HepG2 (cell line): ENCODE measurements at places on chromosomes 7 and 10. TPM values are rescaled to one million over a fixed set of nuclear protein-coding genes. Genes with fewer than 3 reads are reported as not detected.

GRCh38 chr10:34135515-34135914 lies 679.6 kb downstream of the PARD3 start:
- H3K27ac ChIP-seq: no peak overlapping the region
- H3K4me3 ChIP-seq: no peak overlapping the region
- H3K36me3 ChIP-seq: peaks cover 2% of the 10 kb centered on the region; the same call in 1 of the 2 replicates
- no peaks in the 10 kb centered on the region for H3K27me3 ChIP-seq

GRCh38 chr7:33733870-33734650 lies 171.3 kb upstream of the BMPER start:
- peaks cover 43% of the 10 kb centered on the region for H3K4me1 ChIP-seq
- H3K4me3 ChIP-seq: no peak overlapping the region
- no peaks in the 10 kb centered on the region for H3K27me3 ChIP-seq
- DNase-seq: no peak
- H3K27ac ChIP-seq: no peak overlapping the region
- H3K36me3 ChIP-seq: no peaks in the 10 kb centered on the region

DNA sequence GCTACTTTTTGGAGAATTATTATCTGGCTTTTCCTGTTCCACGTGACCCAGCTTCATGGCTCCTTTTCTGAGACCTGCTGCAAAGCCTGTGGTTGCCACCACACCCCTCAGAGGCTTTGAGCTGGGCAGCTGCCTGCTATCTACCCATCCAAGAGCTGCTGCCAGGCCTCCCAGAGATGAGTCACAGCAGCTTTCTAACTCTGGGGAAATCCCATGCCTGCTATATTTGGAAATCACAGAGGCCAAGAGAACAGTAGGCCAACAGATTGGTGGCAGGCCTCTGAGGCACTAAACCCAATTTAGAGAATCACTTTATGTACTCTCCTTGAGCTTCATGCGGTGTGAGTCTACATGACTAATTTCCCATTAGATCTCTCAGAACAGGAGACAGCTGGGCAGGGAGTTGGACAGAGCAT lies 35.2 kb downstream of the SGCE start:
- peaks cover 48% of the 10 kb centered on the region for H3K4me1 ChIP-seq
- peak overlapping the region; percentile 30 for H3K27ac ChIP-seq
- H3K4me3 ChIP-seq: no peak overlapping the region
- peaks cover 1% of the 10 kb centered on the region; the same call in 1 of the 2 replicates for H3K36me3 ChIP-seq
- no peaks in the 10 kb centered on the region for H3K27me3 ChIP-seq
- peak; percentile 82 for DNase-seq

Gene NT5C2
- total RNA-seq: 40.6 and 51.5 TPM in 2 replicates

DNA sequence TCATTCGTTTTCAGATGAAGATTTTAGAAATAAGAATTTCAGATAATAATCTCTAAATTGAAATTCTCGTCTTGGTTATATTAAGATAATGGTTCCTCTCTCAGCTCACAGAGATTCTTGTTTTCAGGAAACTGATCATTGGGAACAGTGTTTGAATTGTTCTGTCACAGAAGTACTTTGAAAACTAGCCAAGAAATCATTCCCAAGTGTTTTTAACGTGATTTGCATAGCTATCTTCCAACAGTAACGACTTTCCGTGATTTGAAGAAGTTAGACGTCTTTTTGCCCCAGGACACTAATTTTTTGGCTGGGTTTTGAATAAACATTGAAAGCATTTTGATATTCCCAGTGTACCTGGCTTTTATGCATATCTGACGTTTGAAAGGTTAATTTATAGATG lies 116.0 kb downstream of the CDCA7L start:
- H3K27me3 ChIP-seq: no peaks in the 10 kb centered on the region
- no peak for DNase-seq
- H3K36me3 ChIP-seq: no peaks in the 10 kb centered on the region
- H3K4me1 ChIP-seq: no peaks in the 10 kb centered on the region
- no peak overlapping the region for H3K4me3 ChIP-seq

DNA sequence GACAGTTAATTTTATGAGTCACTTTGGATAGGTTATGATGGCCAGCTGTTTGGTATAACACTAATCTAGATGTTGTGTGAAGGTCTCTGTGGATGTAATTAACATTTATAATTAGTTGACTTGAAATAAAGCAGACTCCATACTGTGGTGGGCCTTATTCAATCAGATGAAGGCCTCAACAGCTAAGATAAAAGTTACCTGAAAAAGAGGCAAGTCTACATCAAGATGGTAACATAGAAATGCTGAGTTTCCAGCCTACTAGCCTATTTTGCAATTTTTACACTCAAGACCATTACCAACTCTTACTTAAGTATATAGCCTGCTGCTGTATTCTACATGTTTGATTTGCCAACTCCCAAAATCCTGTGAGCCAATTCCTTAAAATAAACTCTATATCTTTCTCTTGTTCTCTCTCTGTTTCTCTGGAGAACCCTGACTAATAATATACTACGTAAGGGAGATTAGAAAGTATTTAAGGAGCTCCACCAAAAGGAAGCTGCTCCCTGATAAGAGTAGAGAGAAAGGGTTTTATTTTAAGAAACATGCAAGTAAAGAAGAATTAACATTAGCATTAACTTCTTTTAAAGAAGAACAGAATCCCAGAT lies 42.7 kb downstream of the ZNF438 start:
- H3K4me3 ChIP-seq: no peak overlapping the region
- no peaks in the 10 kb centered on the region for H3K27me3 ChIP-seq
- H3K36me3 ChIP-seq: no peaks in the 10 kb centered on the region
- no peak overlapping the region for H3K27ac ChIP-seq
- no peak for DNase-seq

Gene ERVW-1
- not detected in 2 replicates for total RNA-seq

- no peaks in the 10 kb centered on the region for H3K4me1 ChIP-seq
- H3K36me3 ChIP-seq: no peaks in the 10 kb centered on the region
- DNase-seq: no peak
- no peaks in the 10 kb centered on the region for H3K27me3 ChIP-seq
- H3K4me3 ChIP-seq: no peak overlapping the region
Measured at GRCh38 chr10:85618841-85619240, 747.8 kb downstream of the GRID1 start.

Gene ALKBH4
- total RNA-seq: 8.7 and 8.8 TPM in 2 replicates

Gene TAS2R5
- total RNA-seq: 0.65 and 1.7 TPM in 2 replicates

Gene C10orf95
- total RNA-seq: 0.07 TPM in 1 of 2 replicates, not detected in the other

- no peaks in the 10 kb centered on the region; the same call in 1 of the 2 replicates for H3K36me3 ChIP-seq
- no peak for DNase-seq
- peaks cover 18% of the 10 kb centered on the region for H3K4me1 ChIP-seq
- H3K27ac ChIP-seq: no peak overlapping the region
Measured at GRCh38 chr10:110200503-110200902, 6.9 kb upstream of the MXI1 start.

Gene TMEM196
- not detected in 2 replicates for total RNA-seq

GRCh38 chr10:93771354-93771753 lies 13.6 kb downstream of the LGI1 start:
- no peaks in the 10 kb centered on the region for H3K36me3 ChIP-seq
- no peak for DNase-seq
- no peak overlapping the region for H3K27ac ChIP-seq
- H3K27me3 ChIP-seq: no peaks in the 10 kb centered on the region
- no peak overlapping the region for H3K4me3 ChIP-seq

DNA sequence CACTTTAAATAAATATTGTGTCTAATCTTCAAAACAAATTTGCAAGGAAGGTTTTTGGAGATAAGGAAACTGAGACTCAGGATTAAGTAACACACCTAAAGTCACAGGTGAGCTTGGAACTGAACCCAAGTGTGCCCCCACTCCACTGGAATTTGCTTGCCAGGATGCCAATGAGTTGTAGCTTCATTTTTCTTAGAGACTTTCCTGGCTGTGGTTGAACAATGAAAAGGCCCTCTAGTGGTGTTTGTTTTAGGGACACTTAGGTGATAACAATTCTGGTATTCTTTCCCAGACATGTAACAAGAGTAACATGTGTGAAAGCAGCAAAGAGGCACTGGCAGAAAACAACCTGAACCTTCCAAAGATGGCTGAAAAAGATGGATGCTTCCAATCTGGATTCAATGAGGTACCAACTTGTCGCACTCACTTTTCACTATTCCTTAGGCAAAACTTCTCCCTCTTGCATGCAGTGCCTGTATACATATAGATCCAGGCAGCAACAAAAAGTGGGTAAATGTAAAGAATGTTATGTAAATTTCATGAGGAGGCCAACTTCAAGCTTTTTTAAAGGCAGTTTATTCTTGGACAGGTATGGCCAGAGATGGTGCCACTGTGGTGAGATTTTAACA lies 1.5 kb downstream of the IL6 start:
- no peak overlapping the region for H3K27ac ChIP-seq
- no peaks in the 10 kb centered on the region for H3K36me3 ChIP-seq
- H3K27me3 ChIP-seq: no peaks in the 10 kb centered on the region; the same call in 1 of the 2 replicates

Gene MUC12
- not detected in 2 replicates for total RNA-seq

Gene LRCH4
- total RNA-seq: 2.9 and 7.0 TPM in 2 replicates

Gene IDI2
- not detected in 2 replicates for total RNA-seq

DNA sequence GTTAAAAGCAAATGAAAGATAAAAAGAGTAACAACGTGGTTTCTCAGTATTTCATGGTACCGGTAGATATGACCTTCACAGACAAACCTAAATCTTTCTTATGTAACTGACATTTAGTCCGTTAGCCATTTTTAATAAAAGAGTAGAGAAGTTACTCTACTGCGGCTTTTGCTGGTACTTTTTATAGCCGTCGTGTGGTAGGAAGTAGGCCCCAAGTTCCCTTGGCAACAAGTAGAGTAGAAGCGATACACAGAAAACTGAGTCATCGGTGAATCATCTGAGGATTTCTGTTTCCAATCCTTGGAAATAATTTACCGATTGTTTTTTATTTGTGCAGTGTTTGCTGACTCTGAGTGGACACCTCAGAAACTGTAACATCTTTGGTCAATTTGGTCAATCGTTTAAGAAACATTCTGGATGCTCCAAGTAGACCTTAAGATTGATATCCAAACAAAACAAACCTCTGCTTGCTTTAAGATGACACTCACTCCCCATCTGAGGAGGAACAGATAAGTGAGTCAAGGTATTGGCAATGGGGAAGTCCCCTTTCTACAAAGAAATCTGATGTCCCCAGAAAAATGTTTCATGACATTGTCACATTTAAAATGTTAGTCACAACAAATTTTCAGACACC lies 63.9 kb upstream of the AHR start:
- H3K4me1 ChIP-seq: peaks cover 14% of the 10 kb centered on the region
- no peak overlapping the region for H3K4me3 ChIP-seq
- no peaks in the 10 kb centered on the region for H3K36me3 ChIP-seq
- DNase-seq: peak; percentile 32
- no peaks in the 10 kb centered on the region for H3K27me3 ChIP-seq

DNA sequence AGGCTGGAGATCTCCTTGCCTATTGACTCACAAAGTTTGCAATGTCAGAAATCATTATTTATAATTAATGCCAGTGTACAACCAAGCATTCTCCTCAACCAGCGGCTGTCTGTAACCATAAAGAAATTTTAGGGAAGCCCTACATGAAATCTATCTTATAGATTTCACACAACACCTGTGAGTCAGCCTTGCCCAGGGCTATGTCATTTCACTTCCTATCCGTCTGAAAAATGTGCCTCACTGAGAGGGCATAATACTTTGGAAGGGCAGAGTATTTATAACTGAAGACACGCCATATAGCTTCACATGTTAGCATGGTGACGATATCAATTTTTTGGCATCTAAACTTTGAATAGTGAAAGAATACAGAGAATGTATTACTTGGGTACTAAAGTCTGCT lies 296.6 kb upstream of the ETV1 start:
- no peaks in the 10 kb centered on the region for H3K36me3 ChIP-seq
- H3K27me3 ChIP-seq: no peaks in the 10 kb centered on the region
- no peak overlapping the region for H3K4me3 ChIP-seq
- H3K27ac ChIP-seq: no peak overlapping the region

- DNase-seq: no peak
- no peaks in the 10 kb centered on the region for H3K27me3 ChIP-seq
- H3K27ac ChIP-seq: no peak overlapping the region
- no peaks in the 10 kb centered on the region for H3K36me3 ChIP-seq
Measured at GRCh38 chr7:154473360-154473759, 421.2 kb downstream of the DPP6 start.

Gene NUTM2B
- total RNA-seq: 0.27 TPM in 2 replicates

DNA sequence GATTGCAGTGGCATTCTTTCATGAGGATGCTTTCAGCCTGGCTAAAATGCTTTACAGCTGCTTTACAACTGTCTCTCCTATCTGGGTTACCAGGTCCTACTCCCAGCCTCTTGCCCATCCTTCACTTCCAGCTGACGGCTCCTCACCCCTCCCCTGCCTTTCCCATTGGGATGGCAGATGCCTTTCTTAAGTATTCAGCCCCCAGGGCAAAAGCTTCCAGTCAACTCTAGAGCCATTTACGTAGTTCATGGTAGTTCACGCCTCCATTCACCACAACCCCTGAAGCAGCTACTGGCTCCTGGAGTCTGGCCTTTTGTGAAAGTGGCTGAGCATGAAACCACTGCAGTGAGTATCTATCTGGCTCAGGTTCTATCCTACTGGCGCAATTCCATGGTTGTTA lies 17.2 kb upstream of the BMPER start:
- H3K4me1 ChIP-seq: no peaks in the 10 kb centered on the region
- no peak overlapping the region for H3K27ac ChIP-seq
- peaks cover 35% of the 10 kb centered on the region; the same call in 2 of the 3 replicates for H3K27me3 ChIP-seq

DNA sequence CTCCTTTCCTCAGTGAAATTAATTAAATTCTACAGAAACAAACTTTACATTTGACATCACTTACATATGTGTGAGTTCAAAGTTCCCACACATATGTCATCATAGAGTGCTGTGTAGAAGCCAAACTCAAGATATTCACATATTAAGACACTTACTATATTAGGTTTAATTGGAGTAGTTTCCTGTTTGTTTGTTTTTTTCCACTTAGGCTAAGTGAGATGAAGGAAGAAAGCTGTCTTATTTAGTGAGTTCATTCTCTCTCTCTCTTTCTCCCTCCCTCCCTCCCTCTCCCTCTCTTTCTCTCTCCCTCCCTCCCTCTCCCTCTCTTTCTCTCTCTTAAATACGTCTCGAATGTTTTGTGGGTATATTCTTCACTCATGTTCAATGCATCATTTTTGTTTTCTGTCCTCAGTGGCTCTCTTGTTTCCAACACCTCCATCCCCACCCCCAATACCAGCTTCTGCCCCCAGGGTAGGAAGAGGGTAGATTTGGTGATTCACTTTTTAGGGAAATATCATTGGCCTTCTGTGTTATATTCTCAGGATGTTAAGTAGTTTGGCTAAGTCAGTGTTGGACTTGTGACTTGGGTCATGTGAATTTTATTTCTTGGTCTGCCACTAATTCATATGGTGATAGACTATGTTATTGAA lies 262.0 kb downstream of the FRMD4A start:
- H3K36me3 ChIP-seq: no peaks in the 10 kb centered on the region
- DNase-seq: no peak
- H3K4me3 ChIP-seq: no peak overlapping the region
- no peaks in the 10 kb centered on the region for H3K4me1 ChIP-seq
- no peaks in the 10 kb centered on the region; the same call in 1 of the 2 replicates for H3K27me3 ChIP-seq

Gene SVIL
- total RNA-seq: 4.8 and 12.1 TPM in 2 replicates

DNA sequence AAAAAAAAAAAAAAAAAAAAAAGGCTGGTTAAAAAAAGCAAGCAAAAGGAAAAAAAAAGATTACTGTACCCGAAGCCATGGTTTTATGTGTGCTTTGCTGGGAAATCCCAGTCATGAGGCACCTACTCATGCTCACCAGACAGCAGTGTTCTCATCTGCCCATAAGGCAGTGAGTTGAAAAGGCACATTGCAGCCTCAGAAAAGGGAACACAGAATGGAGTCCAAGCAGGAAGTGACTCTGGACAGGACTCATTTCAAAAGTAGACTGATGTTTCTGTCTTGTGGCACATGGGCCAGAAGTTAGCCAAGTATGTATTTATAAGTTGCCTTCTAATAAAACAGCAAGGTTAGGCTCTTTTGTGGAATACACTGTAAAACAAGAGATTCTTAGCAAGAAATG lies 40.2 kb downstream of the PDSS1 start:
- peaks cover 52% of the 10 kb centered on the region for H3K4me1 ChIP-seq
- H3K4me3 ChIP-seq: no peak overlapping the region
- DNase-seq: no peak
